ENCODE measurements at places on chromosomes 6 and 20.

DNA sequence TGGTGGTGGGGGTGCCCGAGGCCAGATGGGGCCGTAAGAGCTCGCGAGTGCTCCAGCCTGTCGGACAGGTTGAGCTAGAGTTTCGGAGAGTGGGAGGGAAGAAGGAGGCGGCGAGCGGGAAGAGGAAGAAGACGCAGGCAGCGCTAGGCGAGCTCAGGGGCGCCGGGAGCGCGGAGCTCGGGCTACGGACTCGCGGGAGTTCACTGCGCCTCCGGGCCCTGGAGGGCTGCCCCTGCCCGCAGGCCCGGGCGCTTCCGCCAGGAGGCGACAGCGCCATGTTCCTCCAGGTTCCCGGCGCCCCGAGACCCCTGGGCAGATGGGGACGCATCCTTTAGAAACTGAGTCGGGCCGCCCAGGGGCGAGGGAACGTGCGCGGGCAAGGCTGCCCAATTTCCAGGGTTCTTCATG is 984 bp downstream of the TFAP2C start:
- no peak for DNase-seq

GRCh38 chr20:34066476-34067090 is 45.5 kb downstream of the EIF2S2 start:
- DNase-seq = no peak

DNA sequence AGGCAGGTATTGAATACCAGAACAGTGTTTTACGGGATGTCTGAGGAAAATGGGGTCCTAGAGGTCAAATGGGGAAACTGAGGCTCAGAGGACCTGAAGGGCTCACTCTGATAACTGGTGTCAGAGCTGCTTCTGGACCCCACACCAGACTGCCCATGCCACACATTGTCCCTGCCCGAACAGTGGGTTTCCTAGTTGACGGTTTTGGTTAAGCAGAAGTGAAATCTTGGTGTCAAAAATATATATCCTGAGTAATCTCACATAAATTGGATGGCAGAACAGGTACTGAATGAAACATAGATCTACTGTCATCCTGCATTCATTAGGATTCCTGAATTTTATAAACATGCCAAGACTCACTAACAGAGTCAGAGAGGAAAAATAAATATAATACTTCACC is 16.3 kb downstream of the NOX3 start:
- DNase-seq = no peak

DNA sequence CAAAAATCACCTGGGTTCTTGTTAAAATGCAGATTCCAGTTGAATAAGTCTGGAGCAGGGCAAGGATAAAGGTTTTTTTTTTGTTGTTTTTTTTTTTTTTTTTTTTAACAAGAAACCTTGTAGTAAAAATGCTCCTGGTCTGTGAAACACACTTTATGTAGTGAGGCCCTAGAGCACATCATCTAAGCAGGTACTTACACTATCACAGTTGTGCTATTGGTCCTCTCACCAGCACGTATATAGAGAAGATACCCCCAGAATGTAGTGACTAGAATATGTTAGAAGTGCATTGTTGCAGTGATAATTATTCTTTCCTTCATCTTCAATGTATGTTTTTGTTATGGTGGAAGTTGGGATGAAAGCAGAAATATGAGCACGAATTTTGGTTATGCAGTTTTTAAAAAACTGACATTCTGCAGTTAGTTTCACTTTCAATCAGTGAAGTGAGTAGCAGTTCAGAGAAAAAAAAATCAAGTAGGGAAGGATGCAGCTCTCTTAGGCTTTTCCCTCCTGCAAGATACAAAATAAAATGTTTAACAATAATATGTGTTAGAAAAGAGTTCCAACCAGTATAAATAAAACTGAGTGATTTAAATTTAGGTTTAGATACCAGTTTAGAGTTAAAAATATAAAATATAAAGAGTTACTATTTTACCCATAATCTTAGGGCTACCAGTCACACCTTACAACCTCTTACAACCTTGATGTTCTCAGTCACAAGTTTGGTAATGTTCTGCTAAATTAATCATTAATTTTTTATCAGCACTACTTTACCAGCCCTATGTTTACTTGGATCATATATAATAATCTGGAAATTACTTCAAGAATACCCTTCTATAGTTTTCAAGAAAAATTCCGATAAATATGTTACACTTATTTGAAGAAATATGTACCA is 9.2 kb upstream of the DEFB113 start:
- DNase-seq = no peak

DNA sequence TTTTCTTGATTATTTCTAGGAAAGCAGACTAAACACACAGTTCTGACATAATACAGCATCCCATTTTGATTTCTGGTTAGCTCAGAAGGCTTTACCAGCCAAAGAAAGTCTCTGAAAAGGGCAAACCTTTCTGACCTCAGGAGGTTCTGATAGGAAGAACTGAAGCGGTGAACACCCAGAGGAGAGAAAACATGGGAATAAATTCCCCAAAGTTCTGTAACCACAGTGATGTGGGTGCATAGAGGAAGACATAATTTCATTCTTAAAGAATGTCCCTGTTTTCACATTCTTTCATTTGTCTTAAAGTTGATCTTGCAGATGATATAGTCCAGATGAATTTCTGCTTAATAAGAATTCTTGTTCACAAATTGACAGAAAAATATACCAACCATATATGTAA is 60.3 kb downstream of the RSPO3 start:
- DNase-seq = no peak

DNA sequence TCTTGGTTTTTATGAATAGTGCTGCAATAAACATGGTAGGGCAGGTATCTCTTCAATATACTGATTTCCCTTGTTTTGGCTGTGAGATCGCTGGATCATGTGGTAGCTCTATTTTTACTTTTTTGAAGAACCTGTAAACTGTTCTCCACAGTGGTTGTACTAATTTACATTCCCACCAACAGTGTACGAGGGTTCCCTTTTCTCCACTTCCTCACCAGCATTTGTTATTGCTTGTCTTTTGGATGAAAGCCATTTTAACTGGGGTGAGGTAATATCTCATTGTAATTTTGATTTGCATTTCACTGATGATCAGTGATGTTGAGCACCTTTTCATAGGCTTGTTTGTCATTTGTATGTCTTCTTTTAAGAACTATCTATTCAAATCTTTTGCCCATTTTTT is 8.0 kb upstream of the ARG1 start:
- DNase-seq = no peak

GRCh38 chr6:11292091-11292490 is 59.6 kb upstream of the NEDD9 start:
- DNase-seq = no peak

- DNase-seq = no peak
Observed at GRCh38 chr6:5990786-5991185, 15.9 kb downstream of the NRN1 start.

Measured in kidney capillary endothelial cell (primary cell).